ENCODE measurements at places on chromosomes 3 and 15.

DNA sequence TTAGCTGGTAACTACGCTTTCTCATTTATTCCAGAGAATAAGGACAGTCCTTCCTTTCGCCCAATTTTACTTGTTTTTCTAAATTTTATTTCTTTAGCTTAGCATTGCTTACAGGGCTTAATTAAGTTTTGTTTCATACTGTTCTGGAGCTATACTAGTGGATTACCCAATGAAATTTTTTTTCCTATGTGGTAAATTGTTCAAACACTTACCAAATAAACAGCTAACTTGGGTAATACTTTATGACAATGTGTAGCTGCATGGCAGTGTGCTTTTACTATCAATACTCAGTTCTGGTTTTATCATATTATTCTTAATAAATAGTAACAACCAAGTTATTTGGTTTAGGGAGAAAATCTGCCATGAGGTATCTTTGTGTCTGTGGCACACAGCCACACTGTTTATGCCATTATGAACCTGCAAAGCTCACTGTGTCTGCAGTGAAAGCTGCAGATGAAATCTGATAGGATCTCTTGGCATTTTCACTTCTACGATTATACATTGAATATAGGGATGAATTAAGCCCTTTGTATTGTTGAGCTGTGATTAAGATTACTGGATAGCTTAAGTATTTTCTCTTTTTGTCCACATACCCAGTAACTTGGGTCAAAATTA, 37.2 kb downstream of the UBE2E2 start:
- no peak for DNase-seq

DNA sequence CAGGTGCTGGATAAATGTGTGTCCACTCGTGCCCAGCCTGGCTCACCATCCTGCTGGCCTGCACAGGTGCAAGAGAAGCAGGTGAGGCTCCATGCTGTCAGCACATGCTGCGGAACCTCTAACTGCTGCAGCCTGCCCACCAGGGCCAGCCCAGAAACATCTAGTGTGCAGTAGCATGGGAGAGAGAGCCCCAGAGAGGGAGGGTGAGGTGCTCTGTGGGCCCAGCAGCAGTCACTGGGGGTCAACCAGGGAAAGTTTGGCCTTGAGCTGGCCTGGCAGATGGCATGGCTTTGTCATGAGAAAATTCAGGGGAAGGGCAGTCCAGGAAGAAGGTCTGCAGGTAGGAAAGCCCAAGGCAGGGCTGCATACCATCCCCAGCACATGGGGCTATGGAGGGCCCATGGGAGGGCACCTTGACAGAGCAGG, 18.2 kb upstream of the PRR23E start:
- no peak for DNase-seq

DNA sequence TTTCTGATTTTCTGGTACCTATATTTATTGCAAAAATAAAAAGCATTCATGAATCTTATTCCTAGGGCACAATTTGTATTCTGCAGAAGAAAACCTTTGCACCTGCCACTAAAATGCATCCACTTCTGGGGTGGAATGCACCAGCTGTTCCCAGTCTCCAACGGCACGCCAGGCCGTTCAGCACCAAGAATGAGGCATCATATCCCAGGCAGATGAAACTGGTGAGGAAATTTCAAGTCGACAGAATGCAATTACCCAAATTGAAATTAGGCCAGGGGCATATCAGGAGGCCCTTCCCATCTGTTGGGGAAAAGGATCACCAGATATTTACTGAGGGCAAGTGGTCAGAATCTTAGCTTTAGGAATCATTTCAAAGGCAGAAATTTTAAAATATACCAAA, 13.6 kb upstream of the RBMS3 start:
- no peak for DNase-seq

GRCh38 chr3:135057996-135058395, 262.9 kb downstream of the EPHB1 start:
- DNase-seq, result no peak

Measured in germinal center (tissue), 1 donor.